Femur (tissue), 1 donor: ENCODE measurements at places on chromosomes 1 and 21.

GRCh38 chr1:222040121-222040805, 298.4 kb upstream of the DUSP10 start:
- peak; percentile 41 for DNase-seq

DNA sequence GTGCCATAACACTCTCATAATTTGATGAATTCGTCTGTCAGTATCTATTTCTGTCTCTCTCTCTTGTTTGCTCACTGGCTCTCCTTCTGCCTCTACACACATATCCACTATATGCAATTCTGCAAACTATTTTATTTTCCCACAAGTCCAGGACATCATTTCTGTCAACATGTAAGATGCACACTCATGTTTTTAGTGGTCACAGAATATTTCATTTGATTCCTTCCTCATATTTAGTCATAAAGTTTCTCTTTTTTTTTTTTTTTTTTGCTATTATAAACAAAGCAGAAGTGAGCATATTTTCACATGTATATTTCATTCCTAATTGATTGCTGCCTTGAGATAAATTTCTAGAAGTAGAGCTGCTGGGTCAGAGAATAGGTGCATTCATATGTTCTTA, 165.3 kb downstream of the PGBD5 start:
- no peak for DNase-seq

DNA sequence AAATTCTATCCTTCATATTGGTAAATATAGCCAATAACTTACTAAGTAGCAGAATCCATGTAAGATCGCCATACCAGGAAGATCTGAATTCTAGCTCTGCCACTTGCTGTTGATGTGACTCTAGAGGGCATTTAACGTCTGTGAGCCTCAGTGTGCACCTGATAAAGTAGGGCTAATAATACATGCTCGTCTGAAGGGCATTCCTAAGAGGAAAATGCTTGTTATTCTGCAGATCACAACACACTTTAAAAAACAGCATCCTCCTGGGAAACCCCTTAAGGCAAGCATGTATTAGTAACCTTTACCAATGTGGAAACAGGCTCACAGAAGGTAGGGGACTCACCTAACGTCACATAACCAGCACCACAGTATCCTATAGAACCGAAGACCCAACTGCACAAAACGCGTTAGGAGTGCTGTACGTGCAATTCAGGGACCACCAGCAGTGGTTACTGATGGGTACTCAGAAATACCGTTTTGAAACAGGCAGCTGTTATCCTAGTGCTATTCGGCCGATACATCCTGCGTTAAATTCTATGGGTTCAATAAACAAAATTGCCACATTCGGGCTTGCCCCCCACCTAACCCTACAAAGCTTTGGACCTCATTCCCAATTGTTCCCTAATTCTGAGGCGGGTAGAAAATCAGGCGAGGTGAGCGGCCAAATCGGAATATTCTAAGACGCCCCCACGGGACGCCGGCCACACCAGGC, 758 bp downstream of the DEPDC1 start:
- DNase-seq = no peak

GRCh38 chr1:29563092-29563491, 326.8 kb downstream of the PTPRU start:
- no peak for DNase-seq

GRCh38 chr21:45570826-45571601, 28.8 kb upstream of the SLC19A1 start:
- DNase-seq = no peak

GRCh38 chr21:38413958-38414548, 84.2 kb downstream of the ERG start:
- no peak for DNase-seq

- peak; percentile 24 for DNase-seq
Measured at GRCh38 chr1:111620441-111620971, 917 bp downstream of the RAP1A start.

- no peak for DNase-seq
Measured at GRCh38 chr1:185448591-185449186, 131.6 kb upstream of the IVNS1ABP start.

- no peak for DNase-seq
Measured at GRCh38 chr1:108829498-108829916, 27.4 kb downstream of the AKNAD1 start.

- DNase-seq = no peak
Measured at GRCh38 chr1:29354511-29355098, 118.3 kb downstream of the PTPRU start.

GRCh38 chr1:35298464-35298863, 30.0 kb downstream of the ZMYM4 start:
- peak; percentile 30 for DNase-seq

- peak; percentile 75 for DNase-seq
Measured at GRCh38 chr1:3369446-3370076, 84.9 kb upstream of the ARHGEF16 start.

- DNase-seq = no peak
Measured at GRCh38 chr1:232250838-232251237, 379.1 kb downstream of the SIPA1L2 start.

- DNase-seq = no peak
Measured at GRCh38 chr1:228216371-228217320, 8.8 kb downstream of the OBSCN start.

DNA sequence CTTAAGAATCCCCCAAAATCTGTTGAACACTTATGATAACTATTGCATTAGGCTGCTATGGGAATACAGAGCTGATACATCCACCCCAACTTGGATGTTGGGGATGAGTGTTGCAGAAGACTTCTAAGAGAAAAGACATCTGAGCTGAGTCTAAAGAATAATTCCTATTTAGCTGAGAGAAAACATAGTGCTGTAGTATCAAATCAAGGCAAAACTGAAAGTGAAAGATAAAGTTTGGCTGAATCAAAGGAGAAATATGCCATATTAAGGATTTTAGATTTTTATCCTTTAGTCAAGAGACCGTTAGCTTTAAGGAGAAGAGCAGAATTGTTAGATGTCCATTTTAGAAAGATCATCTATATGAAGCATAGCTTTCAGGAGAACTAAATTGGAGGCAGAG, 726.9 kb upstream of the PTBP2 start:
- no peak for DNase-seq

- DNase-seq = no peak
Measured at GRCh38 chr21:17987382-17988101, 168.4 kb upstream of the C21orf91 start.

- DNase-seq = no peak
Measured at GRCh38 chr1:58818075-58818474, 34.2 kb upstream of the JUN start.

GRCh38 chr1:240591564-240591963, 20.4 kb downstream of the GREM2 start:
- no peak for DNase-seq

DNA sequence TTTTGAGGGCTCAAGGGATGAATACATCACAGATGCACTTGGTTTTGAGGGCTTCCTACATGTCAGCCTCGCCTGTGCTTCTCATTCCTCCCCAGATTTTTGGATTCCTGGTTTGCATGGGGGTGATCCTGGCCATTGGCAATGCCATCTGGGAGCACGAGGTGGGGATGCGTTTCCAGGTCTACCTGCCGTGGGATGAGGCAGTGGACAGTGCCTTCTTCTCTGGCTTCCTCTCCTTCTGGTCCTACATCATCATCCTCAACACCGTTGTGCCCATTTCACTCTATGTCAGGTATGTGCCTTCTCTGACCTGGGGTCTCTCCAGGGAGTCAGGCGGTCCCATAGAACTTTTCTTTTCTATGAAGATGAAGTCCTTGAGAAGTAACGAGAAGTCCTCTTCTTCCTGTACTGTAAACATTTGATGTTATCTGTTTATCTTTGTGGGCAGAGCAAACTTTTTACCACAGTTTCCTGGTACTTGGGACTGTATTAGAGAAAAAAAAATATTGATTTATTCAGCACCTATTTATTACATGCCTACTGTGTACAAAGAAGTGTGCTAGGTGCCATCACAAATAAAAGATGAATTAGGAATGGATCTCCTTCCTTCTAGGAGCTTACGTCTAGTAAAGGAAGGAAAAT, 12.0 kb downstream of the ATP8B2 start:
- DNase-seq = no peak

GRCh38 chr1:65254320-65255034, 54.9 kb upstream of the DNAJC6 start:
- DNase-seq = peak; percentile 78

GRCh38 chr1:223834660-223835263, 11.0 kb downstream of the TP53BP2 start:
- DNase-seq = no peak

DNA sequence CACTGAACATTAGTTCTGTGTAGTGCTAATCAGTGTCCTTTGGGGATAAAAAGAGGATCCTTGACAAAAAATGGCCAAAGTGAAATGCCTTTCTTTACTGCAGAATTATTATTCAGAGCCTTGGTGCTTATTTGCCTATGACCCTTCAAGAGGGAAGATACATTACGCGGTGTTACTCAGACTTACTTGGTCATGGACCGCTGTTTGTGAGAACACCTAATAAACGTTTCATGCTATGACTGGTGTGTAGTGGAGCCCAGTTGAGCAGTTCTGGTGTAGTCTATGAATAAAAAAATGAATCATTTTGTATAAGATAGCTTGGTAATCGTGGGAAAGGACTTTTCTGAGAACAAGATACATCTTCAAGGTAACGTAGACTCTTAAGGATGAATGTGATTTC, 8.3 kb downstream of the NFYC start:
- DNase-seq = no peak

GRCh38 chr1:232390590-232390989, 239.3 kb downstream of the SIPA1L2 start:
- no peak for DNase-seq

DNA sequence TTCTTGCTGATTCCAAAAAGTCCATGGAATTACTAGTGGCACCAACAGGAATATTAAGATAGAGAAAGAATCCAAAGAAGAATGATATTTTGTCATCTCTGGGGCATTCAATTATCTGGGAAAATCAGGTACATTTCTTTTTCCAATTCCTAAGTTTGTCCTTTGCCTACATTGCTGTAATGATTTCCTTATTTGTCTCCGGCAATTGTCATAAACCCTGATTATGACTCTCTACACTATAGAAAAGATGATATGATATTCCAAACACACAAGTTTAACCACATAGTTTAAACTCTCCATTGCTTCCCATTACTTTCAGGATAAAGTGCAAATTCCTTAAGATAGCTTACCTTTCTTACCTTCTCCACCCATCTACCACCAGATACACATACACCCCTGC, 647.0 kb downstream of the PLPP3 start:
- no peak for DNase-seq

DNA sequence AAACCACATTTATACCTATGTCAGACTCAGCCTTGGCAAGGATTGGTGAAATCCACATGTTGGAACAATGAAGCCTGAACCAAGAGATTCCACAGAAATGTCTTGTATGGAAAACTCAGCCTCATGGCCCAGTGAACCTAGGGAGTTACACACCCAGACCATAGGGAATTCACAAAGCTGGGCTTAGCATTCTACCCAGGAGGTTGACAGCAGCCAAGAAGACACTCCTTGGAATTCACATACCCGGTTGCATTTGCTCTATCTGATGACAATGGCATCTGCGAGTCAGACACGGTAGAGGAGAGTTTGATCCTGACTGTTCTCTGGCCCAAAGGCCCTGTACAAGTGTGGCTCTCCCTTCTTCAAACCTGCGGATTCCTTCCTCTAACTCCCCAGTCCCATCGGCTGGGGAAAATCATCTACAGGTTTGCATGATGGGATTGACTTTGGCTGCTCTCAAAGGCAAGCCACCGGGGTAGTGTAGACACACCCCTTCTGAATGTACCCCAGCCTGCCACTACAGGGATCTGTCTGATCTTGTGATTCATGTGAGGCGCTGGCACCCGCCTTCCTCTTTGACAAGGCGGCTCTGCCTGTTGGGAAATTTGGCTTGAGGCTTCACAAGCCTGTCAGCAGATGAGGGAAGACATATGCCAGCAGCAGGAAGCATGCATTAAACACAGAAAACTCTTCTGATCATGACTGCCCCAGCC, 297.3 kb upstream of the KAZN start:
- peak; percentile 29 for DNase-seq

DNA sequence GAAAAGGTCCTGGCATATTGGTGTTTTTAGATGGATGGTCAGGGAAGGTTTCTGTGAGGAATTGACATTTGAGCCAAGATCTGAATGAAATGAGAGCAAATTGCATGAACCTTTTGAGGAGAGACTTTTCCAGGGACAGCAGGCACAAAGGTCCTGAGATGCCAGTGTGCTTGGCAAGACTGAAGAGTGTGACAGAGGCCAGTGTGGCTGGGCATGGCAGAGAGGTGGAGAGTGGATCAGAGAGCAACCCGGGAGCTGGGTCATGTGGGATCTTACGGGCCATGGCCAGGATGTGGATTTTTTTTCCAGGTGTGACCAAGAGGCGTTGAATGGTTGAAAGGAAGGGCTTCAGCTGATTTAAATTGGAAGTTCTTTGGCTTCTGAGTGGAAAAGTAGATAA, 3.4 kb downstream of the SCCPDH start:
- no peak for DNase-seq
